ENCODE measurements at places on chromosomes 5 and 9.

- no peak for DNase-seq
Measured at GRCh38 chr5:39194466-39195136, 24.8 kb downstream of the FYB1 start.

- no peak for DNase-seq
Measured at GRCh38 chr5:56833325-56833724, 18.0 kb downstream of the MAP3K1 start.

- no peak for DNase-seq
Measured at GRCh38 chr5:39447059-39447458, 22.3 kb upstream of the DAB2 start.

DNA sequence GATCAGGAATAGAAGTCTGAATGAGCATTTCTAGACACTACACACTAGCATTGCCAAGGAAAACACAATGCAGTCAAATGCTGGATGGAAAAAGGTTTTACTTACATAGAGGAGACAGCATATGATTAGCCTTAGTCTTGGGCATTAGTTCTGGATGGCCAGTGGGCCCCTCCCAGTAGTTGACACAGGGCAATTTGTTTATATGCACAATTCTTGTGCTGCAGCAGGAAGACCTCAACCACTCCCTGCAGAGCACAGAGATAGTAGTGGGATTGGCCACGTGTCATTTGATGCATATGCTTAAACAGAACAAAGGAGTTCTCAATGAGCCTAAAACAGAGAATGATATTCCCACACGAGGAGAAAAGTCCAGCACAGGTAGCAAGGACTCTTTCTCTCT, 1496.2 kb upstream of the CDH6 start:
- no peak for DNase-seq

- no peak for DNase-seq
Measured at GRCh38 chr5:38316544-38317224, 58.3 kb downstream of the EGFLAM start.

- no peak for DNase-seq
Measured at GRCh38 chr5:97046270-97046982, 96.0 kb downstream of the LIX1 start.

- DNase-seq: no peak
Measured at GRCh38 chr9:114735704-114736103, 53.7 kb upstream of the TEX48 start.

DNA sequence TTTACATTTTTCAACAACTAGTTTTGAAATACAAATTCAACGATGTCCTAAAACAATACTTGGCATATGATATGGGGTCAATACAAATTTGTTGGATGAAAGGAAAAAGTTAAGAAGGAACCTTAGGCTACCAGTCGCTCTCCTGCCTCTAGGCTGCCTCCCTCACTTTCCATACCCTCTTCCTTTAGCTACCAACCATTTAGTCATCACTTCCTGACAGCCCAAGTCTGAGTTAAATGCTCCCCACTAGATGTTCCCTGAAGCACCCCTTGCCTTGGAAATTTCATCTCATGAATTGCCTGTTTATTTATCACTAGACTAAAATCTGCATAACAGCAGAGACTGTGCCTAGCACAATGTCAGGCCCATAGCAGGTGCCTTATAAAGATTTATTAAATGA, 2.7 kb upstream of the LARS1 start:
- DNase-seq: no peak

DNA sequence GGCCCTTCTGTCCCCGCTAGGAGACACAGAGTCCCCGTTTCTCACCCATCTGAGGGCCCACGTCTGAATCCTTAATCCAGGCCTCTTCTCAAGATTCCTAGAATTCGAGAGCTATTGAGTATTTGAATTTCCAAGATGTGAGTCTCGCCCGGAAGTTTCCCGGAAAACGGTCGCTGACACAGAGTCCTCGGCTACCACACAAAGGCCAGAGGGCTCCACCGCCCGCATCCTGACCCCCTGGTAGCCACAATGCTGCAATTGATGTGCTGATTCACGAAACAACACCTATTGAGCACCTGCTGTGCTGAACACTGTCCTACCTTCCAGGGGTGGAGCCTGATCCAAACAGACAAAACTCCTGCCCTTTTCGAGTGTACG, 670 bp upstream of the FBP1 start:
- DNase-seq: no peak

DNA sequence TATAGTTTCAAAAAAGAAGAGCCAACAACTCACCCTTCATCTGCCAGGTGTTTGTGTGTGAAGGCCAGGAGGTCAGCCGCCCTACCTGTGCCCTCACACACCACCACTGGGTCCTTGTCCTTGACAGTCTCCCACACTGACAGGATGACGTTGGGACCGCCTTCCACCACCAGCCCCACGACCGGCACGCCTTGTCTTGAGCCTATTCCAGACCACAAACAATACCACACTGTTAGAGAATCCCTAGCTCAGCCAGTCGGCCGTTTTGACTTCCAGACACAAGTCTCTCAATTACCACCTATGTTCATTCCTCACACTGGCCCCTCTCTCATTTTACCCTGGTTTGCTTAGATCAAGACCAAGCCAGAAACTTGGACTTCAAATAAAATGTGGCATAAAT, 66.1 kb downstream of the TRPM6 start:
- DNase-seq: no peak

DNA sequence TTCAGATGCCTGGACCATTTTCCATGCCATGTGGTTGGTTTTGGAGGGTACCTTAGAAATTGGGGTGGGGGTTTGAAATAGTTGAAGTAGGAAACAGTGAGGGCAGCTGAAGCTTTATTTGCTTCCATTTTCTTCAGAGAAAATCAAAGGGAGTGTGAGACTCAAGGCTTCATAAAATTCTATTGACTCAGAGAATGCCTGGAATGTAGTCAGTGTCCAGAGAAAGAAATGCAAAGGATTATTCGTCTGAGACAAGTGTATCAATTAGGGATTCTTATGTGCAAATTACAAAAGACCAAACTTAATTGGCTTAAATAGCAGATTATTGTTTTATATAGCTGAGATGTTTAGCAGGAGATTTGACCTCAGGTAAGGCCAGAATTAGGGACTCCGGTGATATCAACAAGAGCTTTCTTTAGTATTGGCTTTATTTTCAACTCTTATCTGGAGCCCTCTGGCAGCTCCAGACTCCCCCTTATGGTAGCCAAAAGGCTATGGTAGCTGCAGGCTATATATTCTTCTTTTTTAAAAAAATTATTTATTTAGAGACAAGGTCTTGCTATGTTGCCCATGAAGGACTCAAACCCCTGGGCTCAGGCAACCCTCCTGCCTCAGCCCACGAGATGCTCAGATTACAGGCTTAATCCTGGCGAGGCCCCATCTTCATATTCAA, 38.9 kb downstream of the PTTG1 start:
- DNase-seq: no peak

- no peak for DNase-seq
Measured at GRCh38 chr5:88142886-88143692, 125.6 kb downstream of the TMEM161B start.

GRCh38 chr9:95669253-95669652, 152.5 kb upstream of the PTCH1 start:
- DNase-seq: no peak

GRCh38 chr5:61130289-61130688, 32.0 kb downstream of the SMIM15 start:
- DNase-seq: no peak

GRCh38 chr5:2832394-2832793, 80.9 kb upstream of the IRX2 start:
- DNase-seq: no peak

DNA sequence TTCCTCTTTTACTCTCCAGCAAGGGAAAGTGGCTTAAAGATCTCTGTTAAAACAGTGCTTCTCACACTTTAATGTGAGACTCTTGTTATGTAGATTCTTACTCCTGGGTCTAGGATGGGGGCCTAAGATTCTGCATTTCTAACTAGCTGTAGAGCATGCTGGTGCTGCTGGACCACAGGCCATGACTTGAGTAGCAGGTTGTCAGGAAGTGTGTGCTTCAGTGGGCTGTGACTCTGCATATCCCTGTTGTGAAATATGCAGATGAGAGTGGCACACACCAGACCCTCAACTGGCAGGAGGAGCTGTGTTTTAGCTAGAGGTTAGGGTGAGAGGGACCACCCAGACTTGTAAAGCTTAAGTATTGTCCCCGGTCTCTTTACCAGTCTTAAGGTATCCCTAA, 191.1 kb upstream of the DMRT1 start:
- DNase-seq: no peak

DNA sequence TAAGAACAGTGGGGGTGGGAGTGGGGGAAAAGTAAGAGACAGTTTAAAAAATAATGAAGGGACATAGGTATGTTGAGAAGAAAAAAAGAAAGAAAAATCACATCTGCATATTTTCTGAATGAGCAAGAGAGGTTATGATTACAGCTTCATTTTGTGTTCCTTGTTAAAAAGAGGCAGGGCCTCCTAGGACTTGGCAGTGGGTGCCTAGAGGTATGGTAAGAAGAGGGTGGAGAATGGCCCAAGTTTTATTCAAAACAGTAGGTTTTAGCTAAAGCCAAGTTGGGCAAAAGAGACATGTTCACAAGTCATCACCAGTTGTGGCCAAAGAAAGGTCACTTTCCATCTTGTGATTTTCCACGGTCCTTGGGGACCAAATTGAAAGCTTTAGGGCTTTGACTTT, 643.4 kb downstream of the CCDC171 start:
- no peak for DNase-seq

GRCh38 chr5:163222982-163223381, 214.4 kb upstream of the CCNG1 start:
- DNase-seq: no peak

DNA sequence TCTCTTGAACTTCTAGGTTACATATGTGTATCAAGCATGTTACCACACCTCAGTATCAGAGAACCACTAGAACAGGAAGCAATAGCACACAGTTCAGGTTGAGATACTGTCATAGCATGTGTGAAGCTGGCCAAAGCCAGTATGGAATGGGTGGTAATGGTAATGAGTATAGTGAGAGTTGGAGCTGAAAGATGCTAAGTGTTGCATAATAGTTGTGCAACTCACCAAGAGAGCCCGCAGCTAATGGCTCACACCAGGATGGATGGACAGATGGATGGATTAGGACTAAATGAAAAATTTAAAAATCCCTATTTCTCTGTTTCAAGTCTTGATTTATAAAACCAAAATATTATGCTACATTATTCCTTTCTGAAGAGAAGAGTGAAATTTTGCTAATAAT, 53.4 kb upstream of the KCNN2 start:
- DNase-seq: no peak

DNA sequence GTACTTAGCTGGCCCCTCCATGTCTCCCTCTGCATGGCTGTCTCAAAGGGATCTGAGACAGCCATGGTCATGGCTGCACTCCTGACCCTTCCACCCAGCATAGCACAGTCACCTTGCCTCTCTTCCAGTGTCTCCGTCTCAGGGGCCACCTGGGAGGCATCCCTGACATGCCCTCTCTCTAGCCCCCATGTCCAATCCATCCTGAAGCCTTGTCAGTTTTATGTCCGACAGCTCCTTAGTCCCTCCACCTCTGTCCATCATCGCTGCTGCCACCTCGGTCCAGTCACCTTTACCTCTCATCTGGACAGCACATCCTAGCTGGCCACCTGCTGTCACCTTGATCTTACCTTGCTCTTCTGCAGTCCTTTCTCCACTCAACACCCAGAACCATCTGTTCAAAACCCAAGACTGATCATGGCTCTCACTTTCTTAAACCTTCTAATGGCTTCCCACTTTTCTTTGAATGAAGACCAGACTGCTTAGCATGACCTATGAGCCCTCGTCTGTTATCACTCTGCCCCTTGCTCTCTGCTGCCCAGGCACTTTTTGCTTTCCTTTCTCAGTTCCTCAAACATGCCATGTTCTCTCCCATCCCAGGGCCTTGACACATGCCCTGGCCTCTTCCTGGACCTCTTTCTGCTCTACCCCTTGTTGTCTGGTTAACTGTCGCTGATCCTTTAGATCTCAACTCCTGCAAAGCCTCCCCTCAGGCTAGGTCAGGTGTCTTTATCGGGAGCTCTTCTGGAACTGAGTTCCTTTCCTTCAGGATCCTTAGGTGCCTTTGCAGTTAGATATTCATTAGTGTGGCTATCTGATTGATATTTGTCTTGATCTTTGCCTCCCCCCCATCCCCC, 181.8 kb upstream of the PITX1 start:
- no peak for DNase-seq

GRCh38 chr5:14707811-14708390, 43.4 kb downstream of the OTULIN start:
- no peak for DNase-seq

- no peak for DNase-seq
Measured at GRCh38 chr5:124655921-124656511, 90.4 kb downstream of the ZNF608 start.

- no peak for DNase-seq
Measured at GRCh38 chr5:96081276-96081858, 119.7 kb upstream of the ELL2 start.

DNA sequence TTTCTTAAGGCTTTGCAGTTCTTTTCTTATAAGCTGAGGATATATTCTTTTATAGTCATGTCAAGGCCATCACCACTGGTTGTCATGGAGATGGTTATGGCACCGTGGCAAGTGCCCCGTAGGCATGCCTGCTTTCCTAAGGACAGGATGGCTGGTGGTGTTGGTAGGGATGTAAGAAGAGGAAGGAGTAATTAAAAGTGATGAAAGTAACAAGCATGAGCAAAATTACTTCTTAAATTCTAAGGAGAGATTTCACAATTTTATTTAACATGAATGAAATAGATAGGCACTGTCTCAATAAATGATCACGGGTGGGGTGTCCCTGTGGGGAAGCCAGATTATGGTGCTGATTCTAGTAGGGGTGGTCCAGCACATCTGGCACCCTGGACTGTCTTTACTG, 290.2 kb upstream of the KLF4 start:
- no peak for DNase-seq

Measured in activated CD8-positive, alpha-beta memory T cell treated with anti-CD3 and anti-CD28 coated beads for 1 hour (primary cell).